Muscle of leg (tissue), 16 donors: ENCODE measurements at places on chromosomes 16 and 17. TPM values are rescaled to one million over a fixed set of nuclear protein-coding genes. Genes with fewer than 3 reads are reported as not detected.

Gene C16orf89
- total RNA-seq, result not detected

Gene TBX2
- total RNA-seq, result 9.2 TPM

Gene KRTAP2-3
- not detected for total RNA-seq

Gene KRTAP4-5
- total RNA-seq, result not detected

Gene ZMYND15
- 0.27 TPM for total RNA-seq

Gene RETREG3
- 39.1 TPM for total RNA-seq

Gene GRAPL
- 1.1 TPM for total RNA-seq

Gene SLC5A11
- total RNA-seq, result 0.04 TPM

Gene SLC13A2
- not detected for total RNA-seq

Gene ABCA10
- 10.2 TPM for total RNA-seq

Gene CHRNE
- 1.5 TPM for total RNA-seq

Gene NPIPB6
- total RNA-seq, result 2.0 TPM

Gene CLEC10A
- 1.9 TPM for total RNA-seq

Gene BICDL2
- not detected for total RNA-seq

Gene LRRC75A
- 7.5 TPM for total RNA-seq

Gene NUDT7
- total RNA-seq, result 4.3 TPM

Gene KAT7
- 30.9 TPM for total RNA-seq

Gene RND2
- 0.35 TPM for total RNA-seq

Gene CDRT4
- total RNA-seq, result 4.0 TPM

Gene PRKCB
- 1.4 TPM for total RNA-seq

Gene HASPIN
- 4.3 TPM for total RNA-seq

Gene CES5A
- total RNA-seq, result not detected

Gene CLEC19A
- not detected for total RNA-seq
